Stimulated activated CD4-positive, alpha-beta T cell treated with anti-CD3 and anti-CD28 coated beads, Interleukin-4, amount 100 ng/mL, for 1 hour (primary cell): ENCODE measurements at places on chromosomes 5 and 9.

DNA sequence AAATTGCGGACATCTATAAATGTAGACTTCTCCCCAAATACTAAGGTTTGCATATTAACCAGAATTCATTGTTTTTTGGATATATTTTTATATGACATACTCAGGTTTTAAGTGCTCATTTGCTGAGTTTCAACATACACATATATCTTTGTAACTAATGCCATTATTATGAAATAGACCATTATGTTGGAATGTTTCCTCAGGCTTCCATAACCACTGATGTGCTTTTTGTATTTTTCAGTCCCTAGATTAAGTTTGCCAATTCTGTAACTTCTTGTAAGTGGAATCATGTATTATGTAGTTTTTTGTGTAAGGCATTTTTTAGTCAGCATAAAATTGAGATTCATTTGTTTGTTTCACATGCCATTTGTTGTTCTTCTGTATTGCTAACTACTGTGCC lies 32.1 kb downstream of the HSPA4 start:
- DNase-seq = no peak

GRCh38 chr9:8905731-8906130 lies 1106.2 kb upstream of the DMAC1 start:
- no peak for DNase-seq

DNA sequence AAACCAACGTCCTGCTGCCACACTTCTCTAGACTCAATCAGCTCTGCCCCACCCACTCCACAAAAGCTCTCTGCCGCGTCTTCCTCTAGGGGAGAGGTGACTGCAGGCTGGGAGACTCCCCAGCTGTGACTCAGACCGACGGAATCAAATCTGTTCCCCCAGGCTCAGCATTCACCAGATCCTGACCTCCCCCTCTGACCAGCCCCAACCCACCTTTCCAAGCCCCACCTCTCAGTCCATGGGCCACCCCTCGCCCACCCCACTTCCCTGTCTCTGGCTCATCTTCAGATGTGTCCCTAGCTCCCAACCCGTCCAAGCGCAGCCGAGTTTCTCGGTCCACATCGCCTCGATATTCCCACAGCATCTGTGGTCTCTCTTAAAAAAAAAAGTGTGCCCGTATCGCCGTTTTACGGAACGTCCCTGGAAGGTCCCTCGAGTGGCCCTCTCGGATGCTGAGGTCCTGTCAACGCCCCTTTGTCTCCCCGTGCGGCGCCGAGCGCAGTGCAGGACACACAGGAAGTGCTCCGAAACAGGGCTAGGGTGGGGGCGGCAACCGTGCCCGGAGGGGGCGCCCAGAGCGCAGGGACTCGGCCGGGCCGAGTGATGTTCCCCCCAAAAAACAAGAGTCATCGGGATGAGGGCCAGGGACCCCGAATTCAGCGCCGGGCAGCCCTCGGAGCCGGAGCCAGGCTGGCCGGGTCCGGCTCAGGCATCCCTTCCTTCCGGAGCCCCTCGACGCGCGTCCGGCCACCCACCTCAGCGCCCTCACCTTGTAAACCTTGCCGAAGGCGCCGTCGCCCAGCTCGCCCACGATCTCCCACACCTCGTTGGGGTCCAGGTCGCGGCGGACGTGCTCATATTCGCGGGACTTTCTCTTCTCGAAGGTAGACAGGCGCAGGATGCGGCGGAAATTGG lies 649 bp downstream of the STK10 start:
- DNase-seq = peak; percentile 69

GRCh38 chr9:13388157-13388556 lies 108.7 kb upstream of the MPDZ start:
- DNase-seq = no peak

DNA sequence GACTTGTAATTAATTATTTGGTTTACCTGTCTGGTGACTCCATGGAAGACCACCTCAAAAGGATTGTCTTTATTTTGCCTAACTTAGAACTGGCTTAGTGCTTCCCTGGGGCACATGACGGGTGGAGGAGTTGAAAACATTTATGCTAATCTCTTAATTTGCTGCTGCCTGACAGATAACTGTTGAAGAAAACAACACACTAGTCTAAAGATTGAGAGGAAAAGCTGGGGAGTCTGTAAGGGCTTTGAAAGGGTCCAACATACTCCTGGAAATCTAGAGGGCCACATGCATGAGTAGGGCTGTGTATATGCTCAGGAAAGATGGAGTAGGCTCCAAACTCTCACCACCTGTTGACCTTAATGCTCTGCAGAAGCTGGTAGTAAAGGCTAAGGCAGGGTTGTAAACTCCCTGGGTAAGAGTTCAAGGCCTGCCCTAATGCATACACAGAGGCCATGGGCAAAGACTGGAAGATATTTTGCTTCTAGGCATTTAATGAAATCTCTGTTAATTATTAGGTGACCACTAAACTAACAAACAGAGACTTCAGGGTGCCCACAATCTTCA lies 40.7 kb downstream of the NR3C1 start:
- no peak for DNase-seq

GRCh38 chr5:39519566-39520231 lies 94.9 kb upstream of the DAB2 start:
- DNase-seq = no peak

DNA sequence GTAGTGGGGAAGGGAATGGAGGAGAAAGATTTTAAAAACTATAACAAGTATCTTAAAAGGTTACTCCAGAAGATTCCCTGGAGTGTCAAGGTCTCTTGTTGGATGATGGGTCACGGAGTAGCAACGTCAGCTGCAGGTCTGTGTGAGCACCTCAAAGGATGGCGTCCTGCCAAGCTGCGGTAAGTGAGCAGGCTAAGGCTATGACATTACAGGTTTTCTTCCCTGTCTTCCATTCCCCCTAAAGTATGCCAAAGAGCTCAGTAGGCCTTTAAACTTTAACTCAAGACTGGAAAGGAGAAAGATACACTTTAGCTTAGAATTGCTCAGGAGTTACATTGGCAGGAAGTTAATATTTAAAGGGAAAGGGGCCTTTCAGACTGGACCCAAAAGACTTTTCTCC lies 17.5 kb downstream of the SPOCK1 start:
- no peak for DNase-seq

GRCh38 chr5:36875051-36875789 lies 1.3 kb upstream of the NIPBL start:
- peak; percentile 43 for DNase-seq

- DNase-seq = peak; percentile 9
Measured at GRCh38 chr5:38420691-38421390, 135.6 kb downstream of the LIFR start.

- DNase-seq = peak; percentile 39
Measured at GRCh38 chr9:93071464-93071863, 13.0 kb downstream of the SUSD3 start.

DNA sequence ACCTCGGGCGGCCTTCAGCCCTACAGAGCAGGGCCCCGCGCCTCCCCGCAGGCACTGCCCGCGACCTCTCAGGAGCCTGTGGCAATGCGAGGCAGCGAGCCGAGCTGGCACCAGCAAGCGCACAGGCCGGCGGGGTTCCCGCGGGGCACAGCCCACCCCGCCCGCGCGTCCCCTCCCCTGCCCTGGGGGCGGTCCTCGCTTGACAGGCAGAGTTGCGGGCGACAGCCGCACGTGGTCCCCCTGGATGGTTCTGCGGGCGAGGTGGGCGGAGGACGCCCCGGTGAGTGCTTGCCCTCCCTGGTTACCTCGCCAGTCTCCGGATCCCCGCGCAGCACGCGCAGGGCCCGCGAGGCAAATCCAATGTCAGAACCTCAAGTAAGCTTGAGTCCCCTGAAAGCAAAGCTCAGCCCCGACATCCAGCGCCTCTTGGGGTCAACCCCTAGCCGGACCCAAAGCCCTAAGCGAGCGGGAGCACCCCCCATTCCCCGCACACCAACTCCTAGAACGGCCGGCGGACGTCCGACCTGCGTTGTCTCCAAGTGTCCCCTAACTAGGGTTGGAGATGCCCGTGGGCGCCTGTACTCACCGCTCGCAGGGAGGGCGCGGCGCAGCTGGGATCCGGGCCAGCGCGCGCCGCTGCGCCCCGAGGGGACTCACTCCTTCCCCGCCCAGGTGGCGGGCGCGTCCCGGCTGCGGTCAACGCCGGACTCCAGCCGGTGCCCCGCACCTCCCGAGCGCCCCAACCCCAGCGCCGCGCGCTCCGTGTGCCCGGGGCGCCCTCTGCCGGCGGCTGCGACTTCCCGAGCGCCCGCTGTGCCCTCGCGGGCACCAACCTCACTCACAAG lies at the start of gene DRD1:
Gene DRD1, minus strand, starts transcription at position 123 of the 845 bp plus-strand sequence. CDS start 1,083 bp downstream, outside the sequence.
- DNase-seq = peak; percentile 68

DNA sequence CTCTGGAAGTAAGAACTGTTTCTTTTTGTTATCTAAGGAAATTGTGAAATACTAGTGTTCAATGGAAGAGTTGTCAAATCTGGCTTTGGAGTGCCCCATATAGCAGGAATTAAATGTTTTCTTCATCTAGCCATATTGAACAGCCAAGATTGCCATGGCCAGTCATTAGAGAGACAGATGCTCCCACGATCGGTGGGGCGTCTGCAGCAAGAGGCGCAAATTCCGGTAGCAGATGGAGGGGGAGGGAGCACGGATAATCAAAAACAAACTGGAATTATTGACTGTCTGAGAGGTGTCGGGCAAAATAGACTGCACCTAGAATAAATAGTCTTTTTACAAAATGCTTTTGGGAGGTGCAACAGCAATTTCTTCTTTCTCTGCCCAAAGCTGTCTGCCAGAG lies 139.1 kb upstream of the FSTL4 start:
- no peak for DNase-seq

DNA sequence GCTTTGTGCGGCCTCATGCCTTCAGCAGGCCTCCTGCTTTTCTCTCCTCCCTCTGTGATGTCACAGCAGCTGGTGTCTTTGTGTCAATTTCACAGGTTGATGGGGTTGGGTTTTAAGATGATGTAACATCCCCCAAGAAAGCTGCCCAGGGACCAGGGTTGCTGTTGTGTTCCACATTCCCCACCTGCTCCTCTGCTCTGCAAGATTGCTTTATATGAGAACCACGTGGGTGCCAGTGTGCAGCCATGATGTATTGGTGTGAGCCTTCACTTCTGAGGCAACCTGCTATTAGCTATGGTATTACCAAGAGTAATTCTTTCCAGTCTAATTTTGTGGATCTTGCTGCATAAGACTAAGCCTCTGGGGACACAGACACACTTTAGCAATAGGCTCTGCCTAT lies 213.0 kb upstream of the ADAMTS16 start:
- DNase-seq = no peak

- DNase-seq = no peak
Measured at GRCh38 chr9:121075251-121076036, 689 bp downstream of the CNTRL start.

DNA sequence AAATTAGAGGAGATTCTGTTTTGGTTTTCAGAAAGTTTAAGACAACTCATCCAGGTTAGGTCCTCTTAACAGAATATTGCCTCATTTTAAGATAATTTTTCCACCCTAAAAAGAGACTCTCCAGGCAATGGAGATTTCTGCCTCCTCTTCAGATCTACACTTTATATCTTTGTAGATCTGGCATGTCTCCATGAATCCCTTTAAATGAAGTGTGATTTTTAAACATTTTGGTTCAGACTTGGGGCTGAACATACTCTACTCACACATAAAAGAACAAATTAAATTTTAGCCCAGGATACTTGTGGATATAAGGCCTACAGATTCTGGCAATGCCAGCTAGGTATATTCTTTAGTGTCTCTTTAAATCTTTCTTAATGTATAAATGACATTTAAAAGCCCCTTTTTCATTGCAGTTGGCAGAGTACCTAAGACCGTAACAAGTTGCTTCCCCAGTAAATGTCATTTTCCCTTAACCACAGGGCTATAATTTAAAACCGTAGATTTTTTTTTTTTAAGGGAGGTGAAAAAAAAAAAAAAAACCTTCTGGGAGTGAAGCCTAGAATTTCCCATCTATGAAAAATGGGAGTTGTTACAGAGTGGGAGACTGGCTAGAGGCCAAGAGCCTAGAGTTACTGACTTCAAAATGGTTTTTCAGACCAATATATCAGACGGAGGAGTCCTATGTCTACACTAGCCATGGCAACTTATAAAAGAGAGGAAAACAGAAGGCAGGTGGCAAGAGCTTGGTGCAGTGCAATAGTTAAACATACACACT lies 207.8 kb upstream of the TARS1 start:
- no peak for DNase-seq

DNA sequence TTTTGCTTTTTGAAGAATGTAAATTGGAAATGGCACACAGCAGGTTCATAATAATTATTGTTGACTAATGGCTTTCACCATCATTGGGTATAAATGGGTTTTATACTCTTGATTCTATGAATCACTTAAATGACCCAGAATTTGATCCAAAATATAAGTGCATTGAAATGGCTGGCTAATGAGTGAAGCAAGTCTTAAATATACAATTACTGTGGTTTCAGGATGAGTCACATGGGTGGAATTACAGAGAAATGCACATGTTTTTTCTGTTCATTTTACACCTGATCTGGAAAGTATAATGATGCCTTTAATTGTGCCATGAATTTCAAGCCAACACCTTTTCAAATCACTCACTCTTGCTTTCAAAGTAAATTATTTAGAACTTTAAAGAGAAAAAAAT lies 380.8 kb upstream of the CD180 start:
- DNase-seq = no peak

DNA sequence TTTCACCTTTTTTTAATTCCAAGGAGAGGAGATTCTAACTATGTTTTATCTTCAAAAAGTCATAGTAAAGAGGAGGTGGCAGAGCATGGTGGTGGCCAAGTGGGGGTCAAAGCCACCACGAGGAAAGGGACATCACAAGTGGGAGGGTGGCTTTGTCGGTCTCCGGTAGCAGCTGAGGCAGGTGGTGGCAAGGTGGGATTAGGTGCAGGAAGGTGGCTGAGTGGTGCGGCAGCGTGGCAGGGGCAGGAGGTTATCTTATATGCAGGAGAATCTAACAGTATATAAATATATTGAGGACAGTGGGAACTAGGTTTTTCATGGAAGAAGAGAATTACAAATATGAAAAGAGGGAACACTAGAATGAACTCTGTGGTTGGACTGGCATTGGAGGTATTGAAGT lies 196.8 kb downstream of the FSTL4 start:
- DNase-seq = no peak

DNA sequence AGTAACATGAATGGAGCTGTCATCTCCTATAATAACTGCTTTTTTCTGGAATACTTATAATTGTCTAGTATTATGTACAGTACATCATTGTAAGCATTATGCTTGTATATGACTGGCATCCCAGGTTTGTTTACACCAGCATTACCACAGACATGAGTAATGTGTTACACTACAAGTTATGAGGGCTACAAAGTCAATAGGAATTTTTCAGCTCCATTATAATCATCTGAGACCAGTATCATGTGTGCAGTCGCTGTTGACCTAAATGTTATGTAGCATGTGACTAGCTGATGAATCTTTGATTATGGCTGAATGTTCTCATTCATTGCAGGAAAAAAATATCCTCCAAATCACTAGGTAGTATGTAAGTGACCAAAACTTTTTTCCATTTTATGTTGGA lies 2.2 kb downstream of the ZCCHC9 start:
- DNase-seq = no peak

DNA sequence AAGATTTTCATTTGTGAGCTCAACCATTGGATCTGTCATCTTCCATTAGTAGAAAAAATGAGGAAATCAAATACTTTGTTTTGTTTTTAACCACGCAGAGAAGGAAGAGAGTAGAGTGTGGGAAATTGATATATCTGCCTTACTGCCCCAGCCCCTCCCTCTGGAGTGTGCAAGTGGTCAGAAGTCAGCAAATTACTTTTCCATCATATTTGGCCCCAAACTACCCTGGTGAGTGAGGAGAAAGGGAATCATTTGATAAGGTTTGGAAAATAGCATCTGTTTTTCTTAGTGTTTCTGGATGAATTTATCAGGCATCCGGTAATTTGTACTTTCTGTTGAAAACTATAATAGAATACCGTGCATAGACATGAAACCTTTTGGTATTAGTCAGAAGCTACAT lies 327.4 kb downstream of the MARCHF11 start:
- DNase-seq = no peak
